Urinary bladder (tissue), 4 donors: ENCODE measurements at places on chromosomes 16 and 17.

- no peak for DNase-seq
Observed at GRCh38 chr17:78947235-78948149, 22.3 kb upstream of the TIMP2 start.

GRCh38 chr17:38746849-38747462 lies 1.2 kb downstream of the PCGF2 start:
- no peak for DNase-seq

DNA sequence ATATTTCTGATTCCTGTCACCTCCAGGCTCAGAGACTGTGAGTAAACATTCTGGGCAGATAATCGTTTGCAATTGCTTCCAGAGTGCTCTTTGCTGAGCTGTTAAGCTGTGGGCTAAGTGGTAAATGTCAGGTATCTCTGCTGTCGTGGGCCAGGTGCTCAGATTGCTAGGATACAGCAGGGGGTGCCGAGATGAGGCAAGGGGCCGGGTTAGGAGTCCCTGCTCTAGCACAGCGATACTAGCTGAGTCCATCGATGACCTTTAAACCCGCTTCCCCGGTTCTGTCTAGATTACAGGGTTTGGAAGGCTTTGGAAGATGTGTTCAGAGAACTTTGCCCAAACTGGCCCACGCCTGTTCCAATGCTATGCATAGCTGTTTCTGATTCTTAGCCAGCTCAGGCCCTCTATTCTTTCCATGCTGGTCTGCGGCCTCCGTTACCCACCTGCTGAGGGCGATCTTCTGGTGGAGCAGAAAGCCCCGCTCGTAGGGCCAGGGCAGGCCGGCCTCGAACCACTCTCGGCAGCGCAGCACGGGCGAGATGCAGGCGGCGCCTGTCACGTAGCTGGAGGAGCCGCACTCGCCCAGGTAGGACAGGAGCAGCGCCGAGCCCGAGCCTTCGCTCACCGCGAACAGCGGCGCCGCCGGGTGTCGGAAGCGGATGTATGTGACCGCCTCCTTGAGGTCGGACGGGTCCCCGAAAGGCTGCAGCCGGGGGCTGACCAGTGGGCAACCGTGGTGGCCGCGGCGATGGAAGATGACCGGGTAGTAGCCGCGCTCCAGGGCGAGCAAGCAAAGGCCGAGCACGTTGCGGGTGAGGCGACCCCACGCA lies 979 bp downstream of the ABHD15 start:
- DNase-seq, result no peak

DNA sequence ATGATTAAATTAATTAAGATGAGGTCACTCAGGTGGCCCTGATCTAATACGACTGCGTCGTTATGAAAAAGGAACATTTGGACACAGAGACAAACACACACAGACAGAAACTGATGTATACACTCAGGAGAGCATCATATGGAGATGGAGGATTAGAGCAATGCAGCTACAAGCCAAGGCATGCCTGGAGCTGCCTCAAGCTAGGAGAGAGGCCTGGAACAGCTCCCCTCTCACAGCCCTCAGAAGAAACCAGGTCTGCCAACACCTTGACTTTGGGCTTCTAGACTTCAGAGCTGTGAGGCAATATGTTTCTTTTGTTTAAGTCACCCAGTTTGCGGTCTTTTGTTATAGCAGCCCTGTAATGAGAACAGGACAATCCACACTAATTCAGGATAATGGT lies 318.9 kb downstream of the HS3ST3B1 start:
- DNase-seq, result no peak

GRCh38 chr16:87043231-87044031 lies 273.8 kb downstream of the C16orf95 start:
- no peak for DNase-seq

GRCh38 chr16:65289022-65289421 lies 167.2 kb upstream of the CDH11 start:
- DNase-seq, result no peak

DNA sequence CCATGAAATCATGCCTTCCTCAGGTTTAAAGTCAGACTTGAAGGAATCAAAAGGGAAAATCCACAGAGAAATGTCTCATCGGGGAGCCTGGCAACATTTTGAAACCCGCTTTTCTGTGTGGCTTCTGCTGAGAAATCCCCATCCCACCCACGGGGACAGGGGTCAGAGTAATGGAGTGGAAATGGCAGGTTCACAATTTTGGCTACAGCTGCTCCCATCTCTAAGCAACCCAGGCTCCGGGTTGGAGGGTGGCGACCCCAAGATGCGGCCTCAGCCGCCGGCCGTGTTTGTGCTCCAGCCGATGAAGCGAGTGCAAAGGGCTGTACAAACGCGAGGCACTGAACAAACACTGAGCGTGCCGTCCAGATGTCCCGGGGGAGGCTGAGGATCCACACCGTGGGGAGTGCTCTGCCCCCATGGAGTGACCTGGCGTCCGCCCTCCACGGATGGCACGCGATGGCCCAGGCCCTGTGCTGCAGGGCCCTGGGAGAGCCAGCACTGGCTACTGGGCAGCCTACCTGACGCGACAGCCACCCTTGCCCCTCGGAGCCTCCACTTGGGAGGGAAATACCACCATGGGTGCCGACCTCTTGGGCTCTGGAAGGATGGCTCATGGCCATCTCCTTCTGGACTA lies 22.2 kb downstream of the SLC43A2 start:
- no peak for DNase-seq

DNA sequence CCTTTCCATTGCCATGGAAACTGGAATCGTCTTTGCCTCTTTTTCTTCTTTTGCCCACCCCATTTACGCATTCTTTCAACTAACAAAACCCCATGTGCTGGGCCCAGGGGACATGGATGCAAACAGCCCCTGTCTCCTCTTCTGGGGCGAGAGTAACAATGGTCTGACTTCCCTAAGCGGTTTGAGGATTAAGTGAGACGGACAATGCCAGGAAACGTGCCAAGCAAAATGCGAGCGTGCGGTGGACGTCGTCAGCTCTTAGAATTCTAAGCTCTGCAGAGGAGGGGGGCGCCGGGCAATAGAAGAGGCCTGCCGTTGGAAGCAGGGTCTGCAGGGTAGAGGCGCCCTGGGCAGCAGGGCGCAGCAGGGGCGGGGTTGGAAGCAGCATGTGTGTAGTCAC lies 42.4 kb upstream of the JPH3 start:
- no peak for DNase-seq

DNA sequence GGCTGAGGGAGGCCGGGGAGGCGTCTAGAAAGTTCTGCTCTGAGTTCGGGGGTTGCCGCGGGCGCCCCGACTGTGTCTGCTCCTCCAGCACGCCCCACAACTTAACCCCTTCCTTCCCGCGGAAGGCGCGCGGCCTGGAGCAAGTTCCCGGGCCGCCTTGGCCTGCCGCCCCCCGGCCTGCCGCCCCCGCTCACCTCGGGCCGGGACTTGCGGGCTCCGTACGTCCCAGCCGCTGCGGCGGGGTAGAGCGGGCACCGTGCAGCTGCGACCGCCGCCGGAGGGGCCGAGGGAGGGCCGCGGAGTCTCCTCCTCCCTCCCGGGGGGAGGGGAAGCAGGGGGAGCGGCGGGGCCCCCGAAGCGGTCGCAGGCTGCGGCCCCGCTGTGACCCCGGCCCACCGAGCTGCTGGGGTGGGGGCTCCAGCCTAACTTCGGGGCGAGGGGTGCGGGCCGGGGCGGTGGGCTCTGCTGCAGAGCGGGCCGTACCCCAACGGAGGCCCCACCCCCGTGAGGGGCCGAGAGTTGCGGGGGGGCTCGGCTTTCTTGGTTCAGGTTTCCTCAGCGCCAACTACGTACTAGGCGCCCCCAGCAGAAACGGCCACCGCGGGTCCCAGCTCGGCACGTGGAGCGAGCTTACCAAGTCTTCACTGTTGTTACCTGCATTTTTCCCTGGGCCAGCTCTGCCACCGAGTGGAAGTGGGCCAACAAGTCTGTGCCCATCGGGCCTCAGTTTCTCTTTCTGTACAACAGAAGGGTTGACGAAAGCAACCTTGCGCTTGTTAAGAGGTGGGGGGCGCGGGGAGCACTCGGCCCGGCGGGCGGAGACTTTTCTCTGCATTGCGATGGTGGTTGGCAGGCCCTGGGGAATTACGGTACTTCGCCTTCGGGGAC lies at the start of gene CCDC102A:
TSS of gene CCDC102A (minus strand) at position 266 of the 888 bp plus-strand sequence. CDS start 7,394 bp downstream, outside the sequence.
- DNase-seq, result no peak

DNA sequence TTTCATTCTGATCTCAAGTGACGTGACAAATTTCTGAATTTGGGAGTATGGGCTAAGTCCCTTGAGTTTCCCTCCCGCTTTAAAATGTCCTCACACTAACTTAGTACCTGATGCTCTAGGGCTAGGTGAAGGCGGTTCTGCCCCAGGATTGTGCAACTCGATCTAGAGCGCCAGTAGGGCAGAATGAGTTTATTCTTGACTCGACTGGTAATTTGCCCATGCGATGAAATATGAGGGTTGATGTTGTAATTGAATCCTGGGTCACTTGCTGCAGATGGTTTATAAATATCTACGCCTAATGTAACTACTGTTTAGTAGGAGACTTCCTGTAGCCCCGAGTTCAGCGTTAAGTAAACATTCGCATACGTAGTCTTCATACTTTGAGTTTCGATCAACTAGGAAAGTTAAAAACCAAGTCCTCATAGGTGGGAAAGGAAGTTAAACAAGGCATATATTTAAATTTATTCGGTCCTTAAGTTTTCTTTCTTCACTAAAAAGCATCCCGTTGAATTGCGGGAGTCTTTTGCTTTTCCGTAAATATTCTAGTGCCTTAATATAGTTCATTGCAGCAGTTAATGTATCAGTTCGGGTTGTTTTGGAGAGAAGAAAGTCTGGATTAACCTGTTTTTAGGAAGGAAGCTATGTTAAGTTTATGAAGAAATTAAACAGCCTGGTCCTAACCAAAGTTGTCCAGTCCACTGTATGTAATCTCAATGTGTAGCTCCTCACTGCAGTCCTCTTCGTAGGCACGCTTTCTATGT lies 1.6 kb downstream of the CTCF start:
- DNase-seq, result no peak

GRCh38 chr17:42553161-42553818 lies 567 bp downstream of the HSD17B1 start:
- DNase-seq, result no peak

DNA sequence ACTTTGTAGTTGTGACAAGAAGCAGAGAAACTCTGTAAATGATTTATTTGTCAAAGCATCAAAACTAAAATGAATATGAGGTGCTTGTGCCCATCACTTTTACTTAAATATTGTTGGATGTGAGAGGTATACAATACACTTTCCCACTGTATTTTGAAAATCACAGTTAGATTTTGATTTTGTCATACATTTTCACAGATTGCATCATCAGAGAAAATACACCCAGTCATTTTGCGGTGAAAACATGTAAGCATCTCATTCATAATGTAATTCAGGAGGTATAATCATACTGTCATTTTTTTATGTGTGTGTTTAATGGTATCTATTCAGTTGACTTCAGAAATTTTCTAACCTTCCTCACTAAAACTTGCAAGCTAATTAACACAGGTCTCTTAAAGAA lies 11.3 kb downstream of the ZNF207 start:
- no peak for DNase-seq

- no peak for DNase-seq
Observed at GRCh38 chr17:62110923-62111484, 45.9 kb upstream of the MED13 start.

GRCh38 chr16:54231336-54231735 lies 55.3 kb downstream of the IRX3 start:
- DNase-seq, result no peak

DNA sequence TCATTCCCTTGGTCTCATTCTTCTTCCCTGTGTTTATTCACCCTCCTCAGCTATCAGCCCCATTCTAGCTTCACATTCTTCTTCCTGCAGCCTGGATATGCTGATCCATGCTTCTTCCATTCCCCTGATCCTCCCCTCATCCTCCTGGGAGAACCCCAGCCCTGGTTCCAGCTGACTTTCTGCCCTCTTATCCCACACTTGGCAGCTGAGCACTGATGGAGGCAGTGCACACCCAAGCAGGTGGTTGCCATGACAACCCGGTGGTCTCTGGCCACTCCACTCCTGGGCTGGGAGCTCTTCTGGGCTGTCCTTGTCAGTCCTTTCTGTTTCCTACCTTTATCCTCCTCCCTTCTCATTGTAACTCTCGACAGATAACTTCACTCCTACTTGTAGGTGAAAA lies 16.7 kb upstream of the TUBG2 start:
- no peak for DNase-seq

- no peak for DNase-seq
Observed at GRCh38 chr17:47785538-47786123, 36.0 kb downstream of the OSBPL7 start.

DNA sequence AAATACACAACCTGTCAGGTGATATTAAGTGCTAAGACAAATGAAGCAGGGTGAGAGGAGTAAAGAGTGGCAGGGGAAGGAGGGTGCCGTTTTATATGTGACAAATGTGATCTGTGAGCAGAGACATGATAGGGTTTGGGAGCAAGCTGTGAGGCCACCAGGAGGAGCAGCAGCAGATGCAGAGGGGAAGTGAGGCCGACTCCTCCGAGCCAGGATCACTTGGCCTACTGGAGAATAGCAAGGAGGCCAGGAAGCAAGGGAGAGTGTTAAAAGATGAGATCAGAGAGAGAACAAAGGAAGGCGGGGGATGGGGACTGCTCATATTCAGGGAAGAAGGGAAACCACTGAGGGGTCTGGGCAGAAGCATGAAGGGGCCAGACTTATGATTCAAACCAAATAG lies 129.4 kb downstream of the TANGO6 start:
- no peak for DNase-seq

- DNase-seq, result no peak
Observed at GRCh38 chr16:26196802-26197201, 505.0 kb downstream of the HS3ST4 start.

GRCh38 chr16:15523092-15523541 lies 88.7 kb downstream of the BMERB1 start:
- no peak for DNase-seq

DNA sequence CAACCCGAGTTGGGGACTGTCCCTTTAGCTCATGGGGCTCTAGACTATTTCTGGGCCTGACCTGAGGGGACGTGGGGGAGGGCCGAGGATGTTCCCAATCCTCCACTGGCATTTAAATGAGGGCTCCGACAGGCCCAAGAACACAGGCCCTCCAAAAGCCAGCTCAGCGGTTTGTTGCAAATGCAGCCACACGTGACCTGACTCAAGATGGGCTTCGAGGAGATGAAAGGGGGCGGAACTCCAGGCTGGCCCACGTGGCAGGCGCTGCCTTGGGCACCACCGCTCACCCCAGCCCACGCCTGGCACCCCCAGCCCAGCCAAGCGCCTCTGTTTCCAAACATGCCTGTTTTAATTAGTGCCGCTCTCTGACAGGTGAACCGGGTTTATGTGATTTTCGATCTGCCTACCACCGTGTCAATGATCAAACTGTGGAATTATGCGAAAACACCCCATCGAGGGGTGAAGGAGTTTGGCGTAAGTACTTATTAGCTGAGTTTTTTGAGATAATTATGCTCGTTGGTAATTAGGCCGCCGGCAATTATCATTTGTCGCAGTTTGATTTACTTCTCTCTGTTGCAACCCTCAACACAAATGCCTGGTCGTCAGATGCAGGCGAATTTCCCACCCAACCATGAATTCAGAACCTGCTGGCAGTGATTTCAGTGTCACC lies 226.7 kb downstream of the KATNIP start:
- no peak for DNase-seq
